Stimulated activated CD8-positive, alpha-beta memory T cell treated with anti-CD3 and anti-CD28 coated beads, Interleukin-7, amount 100 ng/mL, for 1 hour (primary cell): ENCODE measurements at places on chromosomes 4 and X.

DNA sequence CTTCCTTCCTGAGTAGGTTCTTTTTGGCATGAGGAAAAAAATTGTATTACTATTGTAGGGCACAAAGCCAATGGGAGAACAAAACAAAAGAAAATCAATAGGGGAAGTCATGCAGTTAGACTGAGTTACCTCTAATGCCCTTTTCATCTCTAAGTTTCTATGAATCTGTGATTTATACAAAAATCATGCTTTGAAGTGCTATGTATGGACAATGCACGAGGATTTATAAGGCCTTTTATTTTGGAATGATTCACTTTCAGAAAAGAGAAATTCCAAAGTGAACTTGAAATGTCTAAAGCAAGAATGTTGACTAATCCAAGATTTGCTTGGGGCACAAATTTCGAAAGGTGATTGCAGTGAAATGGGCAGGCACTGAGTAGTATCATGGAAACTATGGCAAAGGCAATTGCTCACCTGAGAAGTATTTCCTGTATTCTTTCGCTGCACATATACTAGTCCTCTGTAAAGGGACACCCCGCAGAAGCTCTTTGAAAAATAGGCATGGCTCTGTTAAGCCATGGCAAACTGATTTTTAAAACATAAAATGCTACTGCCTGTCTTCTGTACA lies 52.8 kb downstream of the ADGRG4 start:
- DNase-seq, result no peak

- DNase-seq, result no peak
Measured at GRCh38 chr4:13516315-13516860, 27.9 kb downstream of the NKX3-2 start.

GRCh38 chr4:6907658-6908191 lies 1.9 kb upstream of the TBC1D14 start:
- no peak for DNase-seq

- no peak for DNase-seq
Measured at GRCh38 chrX:49656533-49656932, 39.3 kb downstream of the PAGE1 start.

GRCh38 chr4:108922191-108922590 lies 159.3 kb upstream of the ETNPPL start:
- DNase-seq, result no peak

DNA sequence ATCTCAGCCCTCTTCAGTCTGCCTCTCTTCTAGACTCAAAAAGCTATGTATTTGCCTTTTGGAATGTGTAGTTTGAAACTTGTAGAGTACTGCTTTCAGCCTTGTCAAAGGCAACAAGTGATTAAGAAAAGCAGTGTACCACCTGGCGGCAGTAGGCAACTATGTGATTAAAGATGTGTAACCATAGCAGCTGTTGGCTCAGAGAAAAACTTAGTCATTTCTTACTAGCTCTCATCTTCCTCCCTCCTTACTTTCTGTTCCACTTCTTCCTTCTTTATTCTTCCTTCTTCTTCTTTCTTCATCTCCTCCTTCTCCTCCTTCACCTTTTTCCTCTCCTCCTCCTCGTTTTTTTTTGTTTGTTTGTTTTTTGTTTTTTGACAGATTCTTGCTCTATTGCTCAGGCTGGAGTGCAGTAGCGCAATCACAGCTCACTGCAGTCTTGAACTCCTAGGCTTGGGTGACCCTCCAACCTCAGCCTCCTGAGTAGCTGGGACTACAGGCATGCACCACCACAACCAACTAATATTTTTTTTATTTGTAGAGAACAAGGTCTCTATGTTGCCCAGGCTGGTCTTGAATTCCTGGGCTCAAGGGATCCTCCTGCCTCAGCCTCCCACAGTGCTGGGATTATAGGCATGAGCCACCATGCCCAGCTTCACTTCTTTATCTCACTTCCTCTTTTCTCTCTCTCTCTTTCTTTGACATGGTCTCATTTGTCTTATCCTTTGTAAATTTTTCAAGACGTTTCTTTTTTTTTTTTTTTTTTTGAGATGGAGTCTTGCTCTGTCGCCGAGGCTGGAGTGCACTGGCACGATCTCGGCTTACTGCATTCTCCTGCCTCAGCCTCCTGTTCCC lies 32.6 kb downstream of the ABHD18 start:
- DNase-seq, result no peak

DNA sequence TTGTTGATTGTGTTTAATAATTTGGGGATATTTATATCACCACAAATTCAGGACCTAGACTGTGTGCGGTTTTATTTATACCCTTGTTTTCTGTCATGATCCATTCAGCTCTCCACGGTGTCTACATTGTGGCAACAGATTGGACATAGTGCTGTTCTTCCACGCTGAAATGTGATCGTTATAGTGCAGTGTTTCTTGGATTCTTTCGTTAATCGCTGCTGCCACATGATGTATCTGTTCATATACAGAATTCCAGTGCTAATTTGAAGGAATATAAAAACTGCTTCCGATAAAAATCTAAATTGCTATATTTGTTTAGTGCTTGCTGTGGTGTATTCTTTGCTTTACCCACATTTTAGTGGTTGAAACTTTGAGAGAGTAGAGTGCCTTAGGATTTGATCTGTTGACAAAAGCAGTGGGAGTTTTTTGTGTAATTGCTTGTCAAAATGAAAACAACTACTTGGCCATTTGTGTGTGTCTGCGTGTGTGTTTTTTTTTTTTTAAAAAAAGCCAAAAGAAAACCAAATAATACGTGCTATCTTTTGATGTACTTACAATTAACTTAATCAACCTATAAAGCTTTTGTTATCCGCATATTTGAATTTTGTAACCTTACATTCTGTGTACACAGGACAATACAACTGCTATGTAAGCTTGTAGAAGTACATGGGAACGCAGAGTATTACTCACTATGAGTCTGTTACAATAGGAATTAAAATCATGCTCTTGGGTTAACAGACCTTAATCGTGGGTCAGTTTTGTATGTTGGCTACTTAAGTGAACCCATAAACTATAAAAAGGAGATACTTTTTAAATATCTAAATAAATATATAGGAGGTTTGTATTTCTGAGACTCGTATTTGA lies 353.3 kb downstream of the ARHGAP24 start:
- DNase-seq, result no peak

- no peak for DNase-seq
Measured at GRCh38 chr4:78512357-78512920, 39.1 kb upstream of the ANXA3 start.

DNA sequence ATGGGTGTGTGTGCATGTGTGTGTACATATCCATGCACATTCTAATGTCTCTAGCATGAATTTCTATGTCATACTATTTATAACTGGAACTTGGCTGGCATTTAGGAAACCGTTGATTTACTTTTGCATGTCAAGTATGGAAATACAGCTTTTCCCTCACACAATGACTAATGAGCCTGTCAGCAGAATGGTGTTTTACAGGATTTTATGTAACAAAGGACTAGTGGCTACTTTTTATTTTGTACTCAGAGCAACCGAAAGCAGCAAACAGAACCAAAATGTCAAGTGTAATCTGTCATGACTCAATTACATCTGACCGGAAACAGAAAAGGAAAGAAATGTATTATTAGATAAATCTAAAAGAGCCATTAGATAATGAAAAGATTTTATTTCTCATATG lies 1911.5 kb upstream of the AGA start:
- DNase-seq, result no peak

DNA sequence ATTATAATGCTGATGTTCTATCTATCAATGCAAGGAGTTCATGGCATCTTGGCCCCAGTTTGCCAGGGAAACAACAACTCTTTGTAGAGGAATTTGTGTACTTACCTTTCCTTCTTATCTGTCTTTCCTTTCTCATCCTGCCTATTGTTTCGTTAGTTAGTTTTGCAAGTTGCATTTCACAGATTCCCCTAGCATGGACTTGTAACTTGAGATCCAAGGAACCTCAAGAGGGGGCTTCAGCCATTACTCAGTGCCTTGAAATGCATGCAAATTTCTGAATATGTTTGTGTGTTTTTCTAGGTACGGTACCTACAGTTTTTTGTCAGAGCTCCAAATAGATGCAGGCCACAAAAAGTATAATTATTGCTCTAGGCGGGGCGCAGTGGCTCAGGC lies 203.6 kb downstream of the LDB2 start:
- DNase-seq, result no peak
